ENCODE measurements at places on chromosomes 13 and 19.

- no peak for DNase-seq
Measured at GRCh38 chr19:49152119-49152550, 3.1 kb downstream of the HRC start.

DNA sequence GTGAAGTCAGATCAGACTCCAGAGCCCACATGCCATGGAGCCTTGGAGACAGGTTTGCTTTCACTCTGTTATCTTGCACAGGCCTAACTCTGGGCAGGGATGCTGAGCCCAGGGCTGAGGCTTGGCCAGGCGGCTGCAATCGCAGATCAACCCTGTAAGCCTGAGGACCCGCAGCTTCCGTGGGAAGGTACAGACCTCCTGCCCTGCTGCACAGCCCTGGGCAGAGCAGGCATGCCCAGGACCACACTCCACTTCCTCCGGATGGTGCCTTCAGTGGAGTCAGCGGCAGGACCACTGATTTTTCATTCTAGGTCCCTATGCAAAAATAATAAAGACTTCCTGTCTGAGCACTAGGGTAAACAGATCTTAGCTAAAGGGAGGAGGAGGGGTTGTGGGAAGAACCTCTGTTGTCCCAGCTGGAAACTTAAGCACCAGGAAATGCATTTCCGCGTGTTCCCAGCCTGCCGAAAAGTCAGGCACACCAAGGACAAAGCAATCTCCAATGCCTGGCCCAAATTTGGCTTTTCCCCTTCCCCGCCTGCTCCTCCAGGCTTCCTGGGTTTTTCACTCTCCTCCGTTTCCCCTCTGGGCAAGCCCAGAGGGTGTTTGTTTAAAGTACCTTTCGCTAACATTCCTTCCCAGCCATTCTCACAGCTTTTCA lies 87.3 kb downstream of the KCTD15 start:
- DNase-seq: no peak

DNA sequence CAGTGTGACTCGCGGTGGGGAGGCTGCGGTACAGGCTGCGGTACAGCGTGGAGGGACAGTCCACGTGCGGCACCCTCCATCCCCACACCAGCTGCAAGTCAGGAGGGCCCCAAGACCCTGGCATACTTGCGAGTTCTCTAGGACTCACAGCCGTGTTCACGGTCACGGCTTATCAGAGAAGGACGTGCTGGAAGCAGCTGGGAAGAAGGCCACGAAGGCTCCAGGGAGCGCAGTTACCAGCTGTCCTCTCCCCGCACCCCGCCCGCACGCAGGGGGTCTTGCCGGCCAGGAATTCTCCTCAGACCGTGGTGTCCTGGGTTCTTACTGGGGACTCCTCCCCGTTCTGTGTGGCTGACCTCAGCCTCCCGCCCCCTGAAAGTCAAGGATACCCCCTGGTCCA lies 6.2 kb downstream of the ZNF444 start:
- no peak for DNase-seq

DNA sequence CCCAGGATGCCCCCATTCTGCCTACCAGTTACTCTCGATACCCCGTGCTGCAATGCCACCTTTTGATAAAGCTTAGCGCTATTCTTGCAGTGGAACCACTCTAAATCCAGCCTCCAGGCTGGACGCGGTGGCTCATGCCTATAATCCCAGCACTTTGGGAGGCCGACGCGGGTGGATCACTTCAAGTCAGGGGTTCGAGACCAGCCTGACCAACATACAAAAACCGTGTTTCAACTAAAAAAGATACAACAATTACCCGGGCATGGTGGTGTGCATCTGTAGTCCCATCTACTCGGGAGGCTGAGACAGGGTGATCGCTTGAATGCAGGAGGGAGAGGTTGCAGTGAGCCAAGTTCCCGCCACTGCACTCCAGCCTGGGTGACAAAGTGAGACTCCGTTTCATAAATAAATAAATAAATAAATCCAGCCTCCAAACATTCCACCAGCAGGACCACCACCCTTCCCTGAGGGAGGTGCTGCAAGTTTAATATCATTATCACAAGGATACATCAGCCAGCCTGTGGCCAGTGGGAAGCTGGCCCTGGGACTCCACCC lies 27.7 kb downstream of the CYP2B6 start:
- DNase-seq: no peak

GRCh38 chr19:4455719-4456475 lies 1.7 kb downstream of the UBXN6 start:
- DNase-seq: no peak

- no peak for DNase-seq
Measured at GRCh38 chr13:98774776-98775175, 22.3 kb upstream of the SLC15A1 start.

GRCh38 chr13:28488376-28489005 lies 6.4 kb downstream of the FLT1 start:
- DNase-seq: no peak

GRCh38 chr19:2461751-2462634 lies 5.2 kb upstream of the LMNB2 start:
- DNase-seq: no peak

DNA sequence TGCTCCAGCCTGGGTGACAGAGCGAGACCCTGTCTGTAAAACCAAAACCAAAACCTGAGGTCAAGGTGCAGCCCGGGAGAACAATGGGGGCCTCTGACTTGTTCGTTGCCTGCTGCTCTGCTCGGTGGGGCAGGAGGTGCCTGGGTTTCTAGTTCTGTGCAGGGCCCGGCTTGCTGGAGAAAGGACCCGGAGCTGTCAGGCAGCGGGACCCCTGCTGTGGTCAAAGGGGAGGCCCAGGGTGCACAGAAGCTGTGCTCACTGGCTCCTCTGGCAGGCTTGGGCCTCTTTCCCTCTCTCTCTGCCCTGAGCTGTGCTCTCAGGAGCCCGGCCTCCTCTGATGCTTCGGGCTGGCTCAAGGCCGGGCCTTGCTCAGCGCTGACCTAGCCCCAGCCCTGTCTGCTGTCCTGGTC lies 3.5 kb downstream of the LRP3 start:
- no peak for DNase-seq

- no peak for DNase-seq
Measured at GRCh38 chr19:46825731-46826055, 25.0 kb downstream of the AP2S1 start.

DNA sequence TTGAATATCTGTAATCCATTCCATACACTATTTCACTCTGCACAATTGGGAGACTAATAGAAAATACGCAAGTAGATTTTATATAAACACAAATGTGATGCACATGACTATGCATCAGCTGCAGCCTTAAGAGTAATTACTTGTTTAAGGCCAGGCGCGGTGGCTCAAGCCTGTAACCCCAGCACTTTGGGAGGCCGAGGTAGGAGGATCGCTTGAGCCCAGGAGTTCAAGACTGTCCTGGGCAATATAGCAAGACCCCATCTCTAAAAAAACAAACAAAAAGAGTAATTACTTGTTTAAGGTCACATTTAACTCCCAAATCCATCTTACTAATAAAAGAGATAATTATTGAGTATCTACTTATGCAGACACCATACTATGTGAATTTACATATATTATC lies 18.0 kb downstream of the IPO5 start:
- DNase-seq: no peak

DNA sequence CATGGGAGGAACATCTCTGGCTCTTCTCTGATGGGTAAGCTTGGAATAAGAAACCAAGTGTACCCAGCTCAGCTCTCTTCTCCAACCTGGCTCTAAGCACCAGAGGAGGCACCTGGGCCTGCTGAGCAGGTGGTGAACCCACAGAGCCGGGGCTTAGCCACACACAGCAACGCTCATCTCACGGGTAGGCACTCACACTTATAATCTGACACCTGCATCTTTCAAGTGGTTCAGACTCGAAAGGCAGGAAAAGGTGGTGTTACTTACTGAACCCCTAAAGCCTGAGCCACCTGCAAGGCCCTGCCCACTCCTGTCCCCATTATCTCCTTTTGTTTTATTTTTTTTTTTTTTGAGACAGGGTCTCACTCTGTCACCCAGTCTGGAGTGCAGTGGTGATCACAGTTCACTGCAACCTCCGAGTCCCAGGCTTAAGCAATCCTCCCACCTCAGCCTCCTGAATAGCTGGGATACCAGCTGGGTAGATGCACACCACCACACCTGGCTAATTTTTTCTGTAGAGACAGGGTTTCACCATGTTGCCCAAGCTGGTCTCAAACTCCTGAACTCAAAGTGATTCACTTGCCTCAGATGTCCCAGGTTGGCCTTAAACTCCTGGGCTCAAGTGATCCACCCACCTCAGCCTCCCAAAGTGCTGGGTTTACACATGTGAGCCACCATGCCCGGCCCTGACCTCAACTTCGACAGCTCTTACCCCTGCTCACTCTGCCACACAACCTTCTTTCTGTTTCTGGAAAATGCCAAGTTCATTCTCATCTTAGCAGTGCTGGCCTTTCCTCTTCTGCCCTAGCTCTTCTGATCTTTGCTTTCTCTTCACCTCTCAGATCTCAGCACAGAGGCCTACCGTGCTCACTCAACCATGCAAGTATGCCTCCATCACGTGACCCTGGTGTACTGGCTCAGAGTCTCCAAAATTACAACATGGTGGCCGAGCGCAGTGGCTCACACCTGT lies 9.7 kb downstream of the FBXL12 start:
- no peak for DNase-seq

DNA sequence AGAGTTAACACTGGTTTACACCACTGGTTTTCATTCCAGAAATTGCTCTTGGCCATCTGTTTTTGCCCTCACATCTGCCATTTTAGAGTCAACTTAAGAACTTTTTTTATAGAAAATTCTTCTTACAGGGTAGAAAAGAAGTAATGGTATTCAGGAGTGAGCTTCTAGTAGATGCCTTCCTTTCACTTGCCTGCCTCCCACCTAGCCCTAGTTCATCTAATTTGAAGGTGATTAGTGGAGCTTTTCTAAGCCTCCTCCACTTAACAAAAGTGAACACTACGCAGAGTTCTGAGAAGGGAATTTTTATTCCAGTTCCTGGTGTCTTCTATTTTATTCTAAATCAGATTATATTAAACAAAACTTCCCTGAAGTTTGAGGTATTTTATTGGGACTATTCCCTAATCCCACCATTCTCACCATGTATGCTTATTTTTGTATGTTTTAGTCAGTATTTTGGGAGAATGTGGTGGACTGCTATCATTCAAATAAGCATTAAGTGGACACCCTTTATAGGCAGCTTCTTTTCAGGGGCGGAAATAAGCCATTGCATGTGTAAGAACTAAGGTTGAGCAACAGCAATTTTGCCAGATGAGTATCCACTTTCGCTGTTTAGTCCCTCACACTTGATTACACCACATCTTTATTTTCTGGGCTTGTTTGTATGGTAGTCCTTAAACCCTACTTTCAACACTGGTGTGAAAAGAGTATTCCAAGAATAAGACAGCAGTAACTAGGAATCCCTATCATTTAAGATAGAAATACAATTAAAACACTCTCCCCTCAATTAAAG lies 156.9 kb downstream of the ENOX1 start:
- no peak for DNase-seq

- no peak for DNase-seq
Measured at GRCh38 chr13:52070929-52071523, 46.5 kb downstream of the UTP14C start.

DNA sequence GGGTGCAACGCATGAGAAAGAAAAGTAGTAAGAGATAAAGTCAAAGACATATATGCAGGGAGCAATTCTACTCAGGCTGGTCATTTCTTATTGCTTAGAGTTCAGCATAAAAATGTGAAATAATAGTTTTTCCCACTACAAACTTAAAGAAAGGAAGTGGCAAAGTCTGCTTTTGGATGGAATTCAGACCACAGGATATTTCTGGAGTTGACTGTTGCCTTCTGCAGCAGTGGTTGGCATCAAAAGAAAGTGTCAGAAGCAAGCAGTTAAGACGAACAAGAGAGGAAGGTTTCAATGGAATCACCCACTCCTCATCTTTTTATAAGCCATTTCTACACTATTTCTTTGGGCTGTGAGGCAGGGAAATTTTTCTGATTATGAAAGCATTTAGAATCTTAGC lies 36.2 kb upstream of the TRPC4 start:
- DNase-seq: no peak

DNA sequence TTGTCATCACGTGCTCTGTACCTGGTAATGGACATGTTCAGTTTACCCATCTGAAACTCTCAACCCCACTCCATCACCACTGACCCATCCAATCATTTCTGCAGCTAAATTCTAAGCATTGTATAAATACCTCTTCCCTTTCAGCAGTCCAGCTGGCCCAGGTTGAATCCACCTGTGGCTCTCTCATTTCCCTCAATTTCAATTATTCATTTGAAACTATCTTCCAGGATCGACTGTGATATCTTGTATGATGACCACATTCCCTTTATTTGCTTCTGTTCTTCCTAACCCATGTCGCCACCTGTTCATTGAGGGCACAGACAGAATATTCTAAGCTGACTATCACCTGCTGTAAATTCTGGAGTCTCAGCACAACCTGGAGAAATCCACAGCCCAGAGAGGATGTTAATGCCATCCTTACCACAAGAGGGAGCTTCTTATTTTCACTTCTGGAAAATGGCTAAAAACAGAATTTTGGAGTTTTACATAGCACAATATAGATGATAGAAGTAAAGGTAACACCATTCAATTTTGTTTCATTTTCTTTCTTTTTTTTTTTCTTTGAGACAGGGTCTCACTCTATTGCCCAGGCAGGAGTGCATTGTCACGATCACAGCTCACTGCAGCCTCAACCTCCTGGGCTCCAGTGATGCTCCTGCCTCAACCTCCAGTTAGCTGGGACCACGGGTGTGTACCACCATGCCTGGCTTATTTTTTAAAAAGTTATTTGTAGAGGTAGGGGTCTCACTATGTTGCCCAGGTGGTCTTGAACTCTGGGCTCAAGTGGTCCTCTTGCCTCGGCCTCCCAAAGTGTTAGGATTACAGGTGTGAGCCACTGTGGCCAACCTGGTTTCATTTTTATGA lies 38.6 kb downstream of the ZNF823 start:
- DNase-seq: no peak

DNA sequence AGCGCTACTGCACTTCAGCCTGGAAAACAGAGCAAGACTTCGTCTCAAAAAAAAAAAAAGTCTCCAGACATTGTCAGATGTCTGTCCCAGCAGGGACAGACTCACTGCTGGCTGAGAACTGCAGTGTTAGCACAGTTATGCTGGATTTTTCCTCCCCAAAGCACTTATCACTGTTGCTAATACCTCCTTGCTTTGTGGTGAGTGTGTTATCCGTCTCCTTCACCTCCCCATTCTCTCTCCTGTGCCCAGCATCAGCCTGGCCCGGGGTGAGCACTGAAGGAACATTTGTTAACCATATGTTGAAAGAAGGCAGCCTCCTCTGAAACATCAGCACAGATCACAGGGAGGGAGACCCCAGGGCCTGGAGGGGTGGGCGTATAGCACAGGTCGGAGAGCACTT lies 11.3 kb downstream of the MYO9B start:
- no peak for DNase-seq

- DNase-seq: no peak
Measured at GRCh38 chr13:33352526-33352925, 67.0 kb upstream of the STARD13 start.

GRCh38 chr19:35265126-35265899 lies 3.4 kb upstream of the USF2 start:
- no peak for DNase-seq
